ENCODE measurements at places on chromosomes 4 and X.
A peak's percentile ranks its signal among the peaks of the same experiment; 100 is the strongest.

- no peak for DNase-seq
These were observed 8.0 kb downstream of the ARHGEF38 start for GRCh38 chr4:105560421-105560848.

DNA sequence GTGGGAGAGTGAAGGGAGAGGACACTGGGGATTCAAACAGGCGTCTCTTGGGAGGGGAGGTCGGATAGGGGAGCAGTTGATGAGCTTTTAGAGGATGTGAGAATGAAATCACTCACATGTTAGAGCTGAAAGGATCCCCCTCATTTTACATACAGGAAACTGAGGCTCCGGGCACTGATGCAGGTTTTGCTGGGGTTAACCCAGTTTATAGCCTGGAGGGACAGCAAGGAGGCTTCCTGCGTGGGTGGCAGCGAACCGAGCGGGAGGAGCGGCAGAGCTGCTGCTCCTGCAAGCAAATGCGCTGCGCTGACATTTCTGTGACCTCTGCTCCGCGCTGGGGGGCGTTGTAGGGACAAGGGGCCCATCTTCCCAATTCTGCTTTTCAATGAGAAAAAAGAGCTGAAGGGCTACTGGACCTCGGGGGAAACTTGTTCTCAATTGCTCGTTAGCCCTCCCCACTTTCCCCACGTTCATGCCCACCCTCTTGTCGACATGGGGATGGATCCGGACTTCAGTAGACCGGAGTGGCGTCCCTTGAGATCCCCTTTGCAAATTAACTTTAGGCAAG, 1.2 kb upstream of the NEUROG2 start:
- DNase-seq: no peak

- DNase-seq: no peak
These were observed 22.0 kb upstream of the ADRA2C start for GRCh38 chr4:3744232-3744631.

DNA sequence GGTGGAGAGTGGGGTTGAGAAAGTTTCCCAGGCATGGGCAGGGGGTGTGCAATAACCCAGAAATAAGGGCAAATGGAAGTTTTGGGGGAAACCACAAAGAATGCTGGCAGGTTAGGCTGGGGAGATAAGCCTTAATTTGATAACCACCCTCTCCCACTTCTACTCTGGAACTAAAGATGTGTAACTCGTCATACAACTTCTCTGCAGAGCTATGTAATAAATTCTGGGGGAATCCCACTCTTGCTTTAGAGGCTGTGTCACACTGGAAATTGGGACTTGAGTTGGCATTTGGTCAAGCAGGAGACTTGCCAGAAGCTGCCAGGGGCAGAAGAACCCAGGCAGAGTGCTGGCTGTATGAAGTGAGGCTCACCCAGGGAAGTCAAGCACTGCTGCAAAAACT, 170.9 kb upstream of the CPEB2 start:
- DNase-seq: no peak

GRCh38 chrX:63664083-63664482, 120.9 kb downstream of the ARHGEF9 start:
- no peak for DNase-seq

DNA sequence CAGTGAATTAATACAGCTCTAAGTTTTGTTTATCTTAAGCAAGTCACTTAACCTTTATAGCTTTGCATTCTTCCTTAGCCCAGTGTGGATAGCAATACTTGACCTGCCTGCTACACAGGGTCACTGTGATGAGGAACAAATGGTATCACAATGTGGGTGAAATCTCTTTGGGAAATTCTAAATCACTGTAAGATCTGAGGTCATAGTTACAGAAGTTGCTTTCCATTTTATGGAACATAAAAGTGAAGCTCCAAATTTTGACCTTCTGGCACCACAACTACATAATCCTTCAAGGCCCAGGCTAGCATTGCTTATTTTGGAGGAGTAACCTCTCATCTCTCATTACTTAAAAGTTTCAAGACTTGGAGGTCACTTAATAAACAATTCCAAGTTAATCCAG, 227.7 kb downstream of the USP46 start:
- no peak for DNase-seq

- no peak for DNase-seq
These were observed 46.6 kb downstream of the PGRMC2 start for GRCh38 chr4:128241019-128241418.

DNA sequence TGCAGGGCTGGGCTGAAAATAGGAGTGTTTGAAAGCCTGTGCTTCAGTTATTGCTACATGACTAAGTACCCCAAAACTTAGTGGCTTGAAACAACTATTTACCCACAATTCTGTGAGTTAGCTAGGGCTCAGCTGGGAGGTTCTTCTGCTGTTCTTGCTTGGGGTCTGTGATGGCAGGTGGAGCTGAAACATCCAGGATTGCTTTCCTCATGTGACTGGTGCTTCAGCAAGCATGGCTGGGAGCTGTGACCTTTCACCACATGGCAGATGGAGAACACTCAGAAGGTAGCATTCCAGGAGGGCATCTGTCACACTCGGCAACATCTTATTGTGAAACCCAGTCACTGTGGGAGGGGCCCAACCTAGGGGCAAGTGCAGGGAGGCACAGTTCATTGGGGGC, 57.0 kb upstream of the TBC1D14 start:
- peak; percentile 1 for DNase-seq

DNA sequence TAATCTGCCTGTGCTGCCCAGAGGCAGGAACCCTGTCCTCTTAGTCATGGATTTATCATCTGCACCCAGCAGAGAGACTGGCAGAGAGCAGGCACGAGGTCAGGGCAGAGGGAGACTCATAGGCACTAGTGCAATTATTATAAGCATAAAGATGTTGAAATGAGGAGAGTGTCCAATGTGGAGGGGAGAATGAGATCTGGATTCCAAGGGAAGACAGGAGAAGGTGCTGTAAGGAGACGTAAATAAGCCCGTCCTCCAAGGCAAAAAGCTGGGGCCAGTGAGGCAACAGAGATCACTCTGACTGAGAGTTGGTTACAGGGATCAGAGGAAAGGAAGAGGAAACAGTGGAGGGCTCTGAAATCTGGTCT, 406.2 kb downstream of the MAPK10 start:
- peak; percentile 82 for DNase-seq

DNA sequence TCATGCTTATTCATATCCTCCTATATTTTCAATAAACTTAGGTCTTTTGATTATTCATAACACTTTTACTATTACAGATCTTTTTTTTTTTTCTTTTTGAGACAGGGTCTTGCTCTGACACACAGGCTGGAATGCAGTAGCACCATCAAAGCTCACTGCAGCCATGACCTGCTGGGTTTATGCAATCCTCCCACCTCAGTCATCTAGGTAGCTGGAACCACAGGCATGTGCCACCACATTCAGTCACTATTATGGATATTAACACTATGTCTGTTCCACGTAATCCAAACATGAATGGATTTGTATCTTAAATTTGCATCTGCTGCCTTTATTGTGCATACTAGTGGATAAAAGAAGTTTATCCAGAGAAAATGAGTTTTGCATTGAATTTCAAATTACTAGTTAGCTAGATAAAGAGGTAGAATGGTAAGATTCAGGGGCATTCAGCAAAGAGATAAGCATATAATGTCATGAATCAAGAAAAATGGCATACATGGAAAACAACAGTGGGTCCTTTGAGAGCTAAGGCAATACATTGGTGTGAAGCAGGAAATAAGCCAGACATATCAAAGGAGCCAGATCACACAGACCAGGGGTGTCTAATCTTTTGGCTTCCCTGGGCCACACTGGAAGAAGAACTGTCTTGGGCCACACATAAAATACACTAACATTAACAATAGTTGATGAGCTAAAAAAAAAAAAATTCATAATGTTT, 13.9 kb downstream of the ANAPC10 start:
- DNase-seq: no peak

DNA sequence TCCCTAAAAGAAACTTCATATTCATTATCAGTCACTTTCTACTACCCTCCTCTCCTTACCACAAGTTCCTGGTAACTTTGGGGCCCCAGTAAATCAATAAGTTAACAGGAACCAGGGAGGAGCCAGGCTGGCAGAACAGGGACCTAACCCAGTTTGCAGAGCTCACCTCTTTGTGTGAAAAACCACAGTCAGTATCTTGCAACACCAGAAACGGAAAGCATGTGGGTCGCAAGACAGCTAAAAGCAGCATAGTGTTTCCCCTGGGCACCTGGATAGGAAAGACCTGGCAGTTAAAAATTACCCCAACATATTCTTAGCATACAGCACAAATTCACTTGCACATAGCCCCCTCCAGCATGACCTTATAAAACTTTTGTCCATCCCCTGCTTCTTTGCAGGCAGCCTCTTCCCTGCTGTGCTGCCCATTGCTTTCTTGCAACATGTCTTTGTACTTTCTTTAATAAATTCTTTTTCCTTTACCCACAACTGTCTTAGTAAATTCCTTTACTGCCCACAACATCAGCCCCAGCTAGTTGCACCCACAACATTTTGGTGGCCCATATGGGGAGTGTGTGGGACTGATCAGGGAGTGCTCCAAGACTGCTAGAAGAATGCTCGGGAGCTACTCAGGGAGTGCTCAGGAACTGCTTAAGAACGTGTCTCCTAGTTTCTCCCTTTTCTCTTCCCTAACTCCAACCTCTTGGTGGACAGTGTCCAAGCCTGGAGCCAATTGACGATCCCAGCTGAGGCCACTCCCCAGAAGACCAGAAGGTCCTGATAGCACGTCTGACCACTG, 83.4 kb downstream of the MSN start:
- DNase-seq: no peak

- DNase-seq: no peak
These were observed 282.9 kb downstream of the RAB28 start for GRCh38 chr4:13201241-13201640.

DNA sequence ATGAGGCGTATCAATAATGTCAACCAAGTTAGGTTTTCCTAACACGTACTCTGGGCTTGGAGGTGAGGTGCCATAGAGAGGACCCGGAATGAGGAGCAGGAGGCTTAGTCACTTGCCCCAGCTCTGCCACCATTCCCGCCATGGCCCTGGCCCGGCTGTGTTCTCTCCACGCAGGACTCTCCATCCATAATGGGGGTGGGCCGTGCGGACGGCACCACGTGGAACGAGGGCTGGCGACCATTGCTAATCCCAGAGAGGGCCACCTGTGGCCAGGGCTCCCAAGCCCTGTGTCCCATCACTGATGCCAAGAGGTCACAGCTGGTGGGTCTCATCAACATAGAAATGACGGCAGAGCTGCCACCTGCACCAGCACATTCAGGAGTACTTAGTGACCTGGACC, 76.4 kb downstream of the JAKMIP1 start:
- DNase-seq: no peak

DNA sequence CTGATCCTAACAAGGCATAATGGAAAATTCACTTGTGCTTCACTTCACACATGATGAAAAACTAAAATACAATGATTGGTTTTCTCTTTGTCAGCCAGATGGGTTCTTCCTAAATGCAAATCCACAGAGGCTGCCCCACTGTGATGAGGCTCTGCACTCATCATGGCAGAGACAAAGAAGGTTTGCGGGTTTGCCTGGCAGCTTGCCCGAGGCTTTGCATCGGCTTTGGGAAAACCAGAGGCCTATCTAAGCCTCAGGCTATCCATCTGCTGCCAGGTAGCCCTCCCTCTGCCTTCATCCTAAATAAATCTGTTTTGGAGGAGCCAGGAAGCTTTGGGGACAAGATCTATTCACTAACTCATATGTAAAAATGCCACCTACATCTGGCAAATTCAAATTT, 244.2 kb downstream of the PACRGL start:
- DNase-seq: no peak

DNA sequence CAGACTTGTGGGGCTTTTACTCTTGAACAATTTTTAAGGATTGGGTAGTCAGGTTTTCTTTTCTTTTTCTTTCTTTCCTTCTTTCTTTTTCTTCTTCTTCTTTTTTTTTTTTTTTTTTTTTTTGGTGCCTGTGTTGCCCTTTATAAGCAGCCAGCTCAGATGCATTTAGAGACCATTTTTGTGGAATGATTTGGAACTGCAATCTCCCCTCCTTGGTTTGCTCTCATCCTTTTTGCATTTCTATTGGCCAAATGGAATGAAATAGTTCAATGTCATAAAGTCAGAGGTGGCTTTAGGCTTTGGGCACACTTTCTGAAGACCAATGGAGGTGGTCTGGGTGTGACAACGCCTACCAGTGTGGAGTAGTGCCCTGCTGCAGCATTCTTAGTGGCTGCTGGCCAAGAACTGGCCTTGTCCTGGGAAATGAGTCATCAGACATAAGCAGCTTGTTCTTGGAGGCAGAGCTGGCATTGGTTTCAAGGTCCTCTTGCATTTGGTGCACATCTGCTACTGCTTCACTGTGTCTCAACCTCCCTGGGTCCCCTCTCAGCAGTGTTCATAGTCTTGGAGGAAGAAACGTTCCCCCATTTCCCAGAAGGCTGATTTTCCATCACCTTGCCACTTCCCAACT, 84.5 kb downstream of the CT47B1 start:
- peak; percentile 62 for DNase-seq

GRCh38 chr4:38601244-38601915, 62.6 kb upstream of the KLF3 start:
- peak; percentile 18 for DNase-seq

GRCh38 chr4:181137351-181137750, 1105.9 kb upstream of the TENM3 start:
- no peak for DNase-seq

DNA sequence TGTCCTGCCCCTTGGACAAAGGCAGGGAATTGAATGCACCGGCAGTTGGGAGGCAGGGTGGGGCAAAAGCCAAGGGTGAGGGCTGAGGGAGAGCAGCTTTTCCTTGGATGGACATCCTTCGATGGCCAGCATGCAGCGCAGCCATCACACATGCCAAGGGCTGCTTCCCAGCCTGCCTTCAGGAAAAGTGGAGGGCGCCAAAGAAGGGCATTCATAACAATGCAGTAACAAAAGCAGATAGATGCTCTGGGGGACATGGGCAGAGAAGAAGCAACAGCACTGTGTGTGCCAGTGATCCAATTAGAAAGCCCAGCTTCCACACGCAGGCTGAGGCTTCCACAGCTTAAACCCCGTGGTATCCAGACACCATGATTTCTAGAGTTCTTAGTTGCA, 71.5 kb downstream of the TSPAN5 start:
- DNase-seq: no peak

DNA sequence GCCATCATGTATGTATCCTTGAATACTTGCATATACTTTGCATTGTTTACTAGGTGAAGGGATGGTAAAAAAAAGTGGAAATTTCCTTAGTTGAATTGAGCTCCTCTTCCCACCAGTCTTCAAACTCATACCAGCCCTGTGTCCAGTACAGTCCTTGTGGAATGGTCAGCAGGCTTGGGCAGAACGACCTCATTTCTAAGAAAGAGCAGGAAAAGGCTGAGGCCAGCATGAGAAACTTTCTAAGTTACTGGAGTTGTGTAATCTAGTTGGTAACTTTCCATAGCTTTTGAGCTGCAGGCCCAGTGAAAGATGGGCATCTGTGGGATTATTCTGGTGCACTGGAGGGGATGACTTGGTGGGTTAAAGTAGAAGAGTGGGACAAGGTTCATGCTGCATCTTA, 87.6 kb downstream of the DCUN1D4 start:
- no peak for DNase-seq

- no peak for DNase-seq
These were observed 161.9 kb downstream of the STK32B start for GRCh38 chr4:5213087-5213595.

DNA sequence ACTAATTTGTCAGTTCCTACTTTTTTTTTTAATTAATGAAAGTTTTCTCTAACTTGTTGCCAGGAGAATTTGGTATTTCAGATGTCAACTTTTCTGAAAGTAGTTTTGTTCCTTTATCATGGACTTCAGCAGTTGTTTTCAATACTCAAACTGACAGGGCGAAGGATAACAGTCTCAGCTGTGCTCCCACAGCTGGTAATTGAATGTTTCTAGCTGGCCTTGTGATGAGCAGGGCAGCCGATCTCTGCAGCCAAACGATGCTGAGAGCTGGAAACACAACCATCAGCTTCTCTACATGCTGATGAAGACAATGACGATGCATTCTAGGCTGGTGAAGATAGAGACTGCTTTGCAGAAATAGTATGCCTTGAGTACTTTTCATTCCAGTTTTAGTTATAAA, 130.0 kb upstream of the MAP9 start:
- no peak for DNase-seq

Measured in A172 (cell line).